ENCODE measurements at places on chromosomes 3 and 15. TPM values are rescaled to one million over a fixed set of nuclear protein-coding genes. Genes with fewer than 3 reads are reported as not detected.
A peak's percentile ranks its signal among the peaks of the same experiment; 100 is the strongest.

GRCh38 chr15:59537403-59537802, 74.2 kb upstream of the GCNT3 start:
- H3K27ac ChIP-seq = no peak overlapping the region
- no peaks in the 10 kb centered on the region for H3K36me3 ChIP-seq
- no peak for DNase-seq
- no peaks in the 10 kb centered on the region for H3K4me1 ChIP-seq
- H3K4me3 ChIP-seq = no peak overlapping the region

DNA sequence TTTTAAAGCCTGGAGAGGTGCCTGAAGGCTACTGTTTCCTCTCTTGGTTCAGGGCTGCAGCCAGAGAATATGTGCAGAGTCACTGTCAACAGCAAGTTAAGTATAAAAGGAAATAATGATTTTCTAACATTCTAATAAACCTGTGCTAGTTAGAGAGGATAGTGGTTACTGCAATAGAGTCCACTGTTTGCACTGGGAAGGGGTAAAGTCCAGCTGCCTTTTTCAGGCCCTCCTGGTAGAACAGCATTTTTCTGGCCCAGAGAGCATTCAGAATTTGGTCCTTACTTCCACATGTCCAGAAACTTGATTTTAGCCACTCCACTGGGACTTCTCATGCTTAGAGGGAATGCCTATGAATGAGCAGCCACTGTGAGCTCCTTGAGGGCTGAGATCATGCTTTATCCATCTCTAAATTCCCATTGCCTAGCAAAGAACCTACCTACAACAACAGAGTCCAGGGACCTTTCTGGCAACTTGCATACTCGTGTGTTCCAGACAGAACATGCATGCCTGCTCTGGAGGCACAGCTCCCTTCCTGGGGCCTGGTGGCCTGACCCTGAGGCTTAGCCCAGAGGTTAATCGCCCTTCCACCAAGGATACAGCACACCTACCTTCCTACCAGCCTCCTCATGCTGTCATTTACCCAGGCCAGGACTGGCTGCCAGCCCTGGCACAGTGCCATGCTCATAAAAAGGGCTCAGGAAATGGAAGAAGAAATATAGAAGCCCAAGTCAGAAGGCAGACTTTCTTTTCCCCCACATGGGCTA, 50.3 kb upstream of the ATP13A3 start:
- peak overlapping the region; percentile 73 for H3K27ac ChIP-seq
- no peaks in the 10 kb centered on the region for H3K4me1 ChIP-seq
- H3K36me3 ChIP-seq = no peaks in the 10 kb centered on the region
- H3K27me3 ChIP-seq = no peaks in the 10 kb centered on the region
- no peak overlapping the region for H3K4me3 ChIP-seq
- peak; percentile 78 for DNase-seq

- no peaks in the 10 kb centered on the region for H3K36me3 ChIP-seq
- no peak overlapping the region for H3K27ac ChIP-seq
- no peak for DNase-seq
- H3K27me3 ChIP-seq = no peaks in the 10 kb centered on the region
- no peak overlapping the region for H3K4me3 ChIP-seq
Measured at GRCh38 chr3:139916271-139916670, 18.7 kb upstream of the CLSTN2 start.

GRCh38 chr15:80970658-80971057, 19.0 kb downstream of the MESD start:
- H3K4me3 ChIP-seq = no peak overlapping the region
- H3K27me3 ChIP-seq = no peaks in the 10 kb centered on the region
- no peaks in the 10 kb centered on the region for H3K36me3 ChIP-seq
- H3K27ac ChIP-seq = no peak overlapping the region
- H3K4me1 ChIP-seq = no peaks in the 10 kb centered on the region

HCLS1 gene
- 54.1 TPM for total RNA-seq

DNA sequence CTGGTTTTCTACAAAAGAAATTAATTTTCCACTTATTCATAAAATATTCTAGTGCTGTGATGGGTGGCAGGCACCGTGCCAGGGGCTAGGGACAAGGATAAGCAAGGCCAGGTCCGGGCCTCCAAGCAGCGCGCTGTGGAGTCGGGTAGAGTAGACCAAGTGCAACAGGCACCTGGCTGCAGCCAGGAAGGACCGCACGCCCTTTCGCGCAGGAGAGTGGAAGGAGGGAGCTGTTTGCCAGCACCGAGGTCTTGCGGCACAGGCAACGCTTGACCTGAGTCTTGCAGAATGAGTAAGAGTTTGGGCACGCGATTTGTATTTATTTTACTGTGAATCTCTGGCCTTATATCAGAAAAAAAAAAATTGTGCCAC, at the start of gene CASR:
TSS of gene CASR (plus strand) at position 148 of the 372 bp plus-strand sequence. CDS start 70,522 bp downstream, outside the sequence.
- no peak within 1 kb of the TSS for H3K4me3 ChIP-seq
- no peak within 1 kb of the TSS for H3K27ac ChIP-seq
- no peaks in the 10 kb centered on the region for H3K36me3 ChIP-seq
- no peak for DNase-seq
- no peaks in the 10 kb centered on the region for H3K4me1 ChIP-seq
- H3K27me3 ChIP-seq = no peaks in the 10 kb centered on the region

C3orf85 gene
- total RNA-seq = not detected

- H3K27ac ChIP-seq = peak overlapping the region; percentile 78
- peaks cover 2% of the 10 kb centered on the region for H3K36me3 ChIP-seq
- no peak overlapping the region for H3K4me3 ChIP-seq
- no peaks in the 10 kb centered on the region for H3K27me3 ChIP-seq
Measured at GRCh38 chr15:43776101-43776717, 557 bp downstream of the ELL3 start.

DNA sequence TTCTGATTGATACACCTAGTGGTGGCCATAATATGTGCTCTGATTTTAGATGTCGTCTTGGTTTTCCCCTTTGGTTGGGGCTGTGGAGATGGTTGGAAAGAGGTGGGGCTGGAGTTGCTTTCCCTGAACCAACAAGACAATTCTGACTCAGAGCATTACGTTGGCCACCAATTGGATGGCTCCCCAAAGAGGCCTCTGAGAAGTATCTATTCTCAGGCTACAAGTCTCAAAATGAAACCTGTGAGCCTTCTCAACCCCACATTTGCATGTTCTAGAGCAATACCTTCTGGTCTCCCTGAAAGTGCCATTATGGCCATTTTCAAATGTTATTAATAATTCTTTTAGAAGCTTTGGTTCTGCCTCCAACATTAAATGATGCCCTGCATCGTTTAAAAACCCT, 188.4 kb upstream of the WNT5A start:
- no peak overlapping the region for H3K4me3 ChIP-seq
- no peak for DNase-seq
- no peaks in the 10 kb centered on the region for H3K36me3 ChIP-seq
- H3K27ac ChIP-seq = no peak overlapping the region
- H3K4me1 ChIP-seq = no peaks in the 10 kb centered on the region
- H3K27me3 ChIP-seq = peaks cover 2% of the 10 kb centered on the region

- no peak overlapping the region for H3K4me3 ChIP-seq
- no peak overlapping the region for H3K27ac ChIP-seq
- no peak for DNase-seq
- H3K27me3 ChIP-seq = no peaks in the 10 kb centered on the region
Measured at GRCh38 chr3:43641306-43642114, 19.7 kb upstream of the ANO10 start.

DNA sequence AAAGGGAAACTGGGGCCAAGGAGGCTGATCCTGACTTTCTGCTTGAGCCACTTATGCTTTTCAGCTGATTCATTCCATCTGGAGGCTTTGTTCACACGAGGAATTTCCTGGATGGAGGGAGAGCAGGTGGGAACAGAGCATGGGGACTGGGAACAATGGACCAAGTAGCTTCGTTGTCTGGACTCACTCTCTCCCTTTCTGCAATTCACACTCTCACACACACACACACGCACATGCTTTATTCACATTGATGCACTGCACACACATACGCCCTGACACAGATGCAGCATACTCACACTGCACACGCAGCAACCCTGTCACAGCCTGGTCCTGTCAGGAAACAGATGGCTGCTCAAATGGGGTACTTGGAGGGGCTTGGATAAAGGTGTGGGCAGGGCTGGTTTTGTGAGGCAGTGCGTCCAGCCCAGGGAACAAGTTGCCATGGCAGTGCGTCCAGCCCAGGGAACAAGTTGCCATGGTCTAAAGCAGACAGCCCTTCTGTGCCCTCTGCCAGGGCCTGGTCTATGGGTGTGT, 19.8 kb upstream of the CHCHD6 start:
- no peak for DNase-seq
- no peaks in the 10 kb centered on the region for H3K27me3 ChIP-seq
- H3K4me1 ChIP-seq = peaks cover 2% of the 10 kb centered on the region
- H3K27ac ChIP-seq = peak overlapping the region; percentile 76
- no peaks in the 10 kb centered on the region for H3K36me3 ChIP-seq
- H3K4me3 ChIP-seq = no peak overlapping the region

- H3K4me1 ChIP-seq = no peaks in the 10 kb centered on the region
- no peak overlapping the region for H3K27ac ChIP-seq
- no peak for DNase-seq
- no peaks in the 10 kb centered on the region for H3K36me3 ChIP-seq
- H3K27me3 ChIP-seq = no peaks in the 10 kb centered on the region
- no peak overlapping the region for H3K4me3 ChIP-seq
Measured at GRCh38 chr15:52031556-52031955, 12.5 kb downstream of the MAPK6 start.

- no peak for DNase-seq
- no peaks in the 10 kb centered on the region for H3K4me1 ChIP-seq
- H3K4me3 ChIP-seq = no peak overlapping the region
- H3K36me3 ChIP-seq = no peaks in the 10 kb centered on the region
- H3K27ac ChIP-seq = no peak overlapping the region
Measured at GRCh38 chr15:51991141-51991540, 19.6 kb upstream of the LEO1 start.

FANCD2OS gene
- not detected for total RNA-seq

- H3K36me3 ChIP-seq = peaks cover 5% of the 10 kb centered on the region
- no peak for DNase-seq
- H3K4me1 ChIP-seq = no peaks in the 10 kb centered on the region
- no peak overlapping the region for H3K27ac ChIP-seq
- no peaks in the 10 kb centered on the region for H3K27me3 ChIP-seq
Measured at GRCh38 chr3:183730361-183730760, 32.8 kb downstream of the YEATS2 start.

All from aorta (tissue), 5 donors.